H9 (cell line): ENCODE measurements at places on chromosomes 11 and 22. TPM values are rescaled to one million over a fixed set of nuclear protein-coding genes. Genes with fewer than 3 reads are reported as not detected.
A peak's percentile ranks its signal among the peaks of the same experiment; 100 is the strongest.

Gene IGF2
- 2.8 and 3.1 TPM in 2 replicates for total RNA-seq

DNA sequence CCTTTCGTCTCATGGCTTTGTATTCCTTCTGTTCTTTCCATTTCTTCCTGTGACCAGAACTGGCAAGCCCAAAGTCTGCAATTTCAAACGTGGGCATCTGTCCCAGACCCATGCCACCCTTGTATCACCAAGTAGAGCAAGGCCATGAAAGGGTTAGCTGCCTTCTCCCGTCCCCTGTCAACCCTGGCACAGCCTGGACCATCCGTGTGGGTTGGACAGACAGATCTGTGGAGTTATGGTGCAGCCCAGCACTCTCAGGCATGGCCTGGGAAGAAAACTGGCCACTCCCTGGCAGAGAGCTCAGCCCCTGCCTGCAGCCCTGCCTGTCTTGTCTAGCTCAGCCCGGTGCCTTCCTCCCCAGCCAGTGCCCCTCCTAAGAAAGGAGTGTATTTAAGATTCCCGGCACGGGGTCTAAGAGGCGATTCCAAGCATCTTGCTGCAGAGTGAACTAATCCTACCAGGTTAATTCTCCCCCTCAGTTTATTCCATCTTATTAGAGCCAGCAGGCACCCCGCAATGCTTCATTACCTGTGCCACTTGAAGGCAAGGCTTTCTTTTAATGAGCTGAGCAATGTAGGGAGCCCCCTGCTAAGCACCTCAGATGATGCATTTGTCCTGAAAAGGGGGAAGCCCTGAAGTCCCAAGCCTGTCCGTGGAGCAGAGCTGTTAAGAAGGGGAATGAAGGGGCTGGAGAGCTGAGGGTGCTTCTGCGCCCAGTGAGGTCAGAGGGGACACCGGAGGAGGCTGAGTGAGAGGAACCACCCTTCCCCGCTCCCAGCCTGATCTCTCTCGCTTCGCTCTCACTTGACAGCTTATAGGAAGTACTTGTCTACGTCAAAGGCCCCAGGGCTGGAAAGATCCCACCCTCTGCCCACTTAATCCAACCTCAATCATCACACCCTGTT is 130.6 kb downstream of the SPATA19 start:
- peaks cover 3% of the 10 kb centered on the region; the same call in 1 of the 2 replicates for H3K27me3 ChIP-seq
- H3K4me3 ChIP-seq: no peak overlapping the region
- no peak for DNase-seq
- no peak overlapping the region for H3K27ac ChIP-seq
- peaks cover 22% of the 10 kb centered on the region; the same call in 1 of the 2 replicates for H3K4me1 ChIP-seq

DNA sequence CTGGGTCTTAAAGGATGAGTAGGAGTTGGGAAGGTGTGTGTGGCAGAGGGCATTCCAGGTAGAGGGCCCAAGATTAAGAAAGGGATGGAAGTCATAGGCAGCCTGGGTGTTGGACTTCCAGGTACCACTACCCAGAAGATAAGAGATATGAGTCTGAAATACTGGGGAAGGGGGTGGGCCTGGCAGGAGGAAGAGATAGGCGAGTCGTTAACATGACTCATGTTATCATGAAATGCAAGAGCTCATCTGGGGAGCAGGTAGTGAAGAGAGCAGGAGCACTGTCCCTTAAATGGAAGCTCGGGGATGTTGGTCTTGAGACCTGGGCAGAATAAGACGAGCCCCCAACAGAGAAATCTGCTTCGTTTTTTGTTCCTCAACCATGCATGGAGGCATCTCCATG is 10.2 kb downstream of the ZC3H7B start:
- H3K4me1 ChIP-seq: peaks cover 4% of the 10 kb centered on the region; the same call in 1 of the 2 replicates
- H3K4me3 ChIP-seq: no peak overlapping the region
- H3K27me3 ChIP-seq: no peaks in the 10 kb centered on the region

- H3K27me3 ChIP-seq: no peaks in the 10 kb centered on the region
- H3K4me1 ChIP-seq: no peaks in the 10 kb centered on the region
- no peaks in the 10 kb centered on the region for H3K36me3 ChIP-seq
- H3K27ac ChIP-seq: no peak overlapping the region
- H3K4me3 ChIP-seq: no peak overlapping the region
Measured at GRCh38 chr11:40924915-40925314, 534.5 kb downstream of the LRRC4C start.

DNA sequence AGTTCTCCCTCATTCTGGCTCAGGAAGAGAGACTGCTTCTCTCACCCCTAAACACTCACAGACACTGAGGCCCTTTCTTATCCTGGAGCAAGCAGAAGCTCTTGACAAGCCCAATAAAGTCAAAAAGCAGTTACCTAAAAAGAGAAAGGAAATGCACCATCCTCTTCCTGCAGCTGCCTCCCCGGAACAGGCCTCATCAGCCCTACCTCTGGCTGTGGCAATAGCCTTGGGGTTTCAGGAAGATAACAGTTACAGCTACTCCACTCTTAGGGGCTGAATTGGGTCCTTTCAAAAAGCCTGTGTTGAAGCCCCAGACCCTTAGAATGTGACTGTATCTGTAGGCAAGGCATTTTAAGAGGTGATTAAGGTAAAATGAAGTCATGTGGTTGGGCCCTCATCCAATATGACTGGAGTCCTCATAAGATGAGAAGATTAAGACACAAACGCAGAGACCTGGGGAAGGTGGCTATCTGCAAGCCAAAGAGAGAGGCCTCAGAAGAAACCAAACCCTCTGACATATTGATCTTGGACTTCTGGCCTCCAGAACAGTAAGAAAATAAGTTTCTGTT is 3.5 kb upstream of the LGALS12 start:
- H3K4me3 ChIP-seq: no peak overlapping the region
- DNase-seq: no peak
- H3K36me3 ChIP-seq: peaks cover 25% of the 10 kb centered on the region
- no peaks in the 10 kb centered on the region for H3K27me3 ChIP-seq
- H3K27ac ChIP-seq: no peak overlapping the region

DNA sequence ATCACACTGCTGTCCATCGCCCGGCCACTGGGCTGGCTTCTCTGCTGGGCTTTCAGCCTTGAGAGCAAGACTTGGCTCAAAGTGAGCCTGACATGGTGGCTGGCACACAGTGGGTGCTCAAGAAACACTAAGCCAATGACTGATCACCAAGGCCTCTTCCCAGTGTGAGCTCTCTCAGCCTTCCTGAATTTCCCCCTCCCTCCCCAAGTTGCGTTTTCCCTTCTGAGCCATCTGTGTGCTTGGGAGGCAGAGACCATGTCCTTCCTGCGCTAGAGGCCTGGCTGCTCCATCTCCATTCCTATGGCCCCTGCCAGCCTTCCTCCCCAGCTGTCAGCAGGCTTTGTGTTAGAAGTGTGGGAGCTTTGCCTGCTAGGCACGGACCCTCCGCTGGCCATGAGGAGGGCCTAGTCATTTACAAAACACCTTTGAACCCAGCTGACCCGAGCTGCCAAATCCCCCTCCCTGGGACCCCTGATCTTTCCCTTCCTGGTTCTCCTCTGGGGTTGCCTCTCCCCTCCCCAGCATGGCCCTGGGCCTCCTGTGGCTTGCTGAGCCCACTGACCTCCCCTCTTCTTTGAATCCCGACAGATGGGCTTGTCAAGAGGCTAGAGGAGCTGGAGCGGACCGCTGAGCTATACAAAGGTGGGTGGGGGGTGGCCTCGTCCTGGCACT is 13.2 kb downstream of the PICK1 start:
- no peaks in the 10 kb centered on the region for H3K4me1 ChIP-seq
- no peak overlapping the region for H3K4me3 ChIP-seq
- DNase-seq: no peak
- H3K27me3 ChIP-seq: no peaks in the 10 kb centered on the region

GRCh38 chr11:71238941-71239340 is 13.4 kb downstream of the SHANK2 start:
- H3K4me1 ChIP-seq: peaks cover 3% of the 10 kb centered on the region; the same call in 1 of the 2 replicates
- peaks cover 39% of the 10 kb centered on the region for H3K36me3 ChIP-seq
- H3K27ac ChIP-seq: no peak overlapping the region
- DNase-seq: no peak
- H3K4me3 ChIP-seq: no peak overlapping the region

DNA sequence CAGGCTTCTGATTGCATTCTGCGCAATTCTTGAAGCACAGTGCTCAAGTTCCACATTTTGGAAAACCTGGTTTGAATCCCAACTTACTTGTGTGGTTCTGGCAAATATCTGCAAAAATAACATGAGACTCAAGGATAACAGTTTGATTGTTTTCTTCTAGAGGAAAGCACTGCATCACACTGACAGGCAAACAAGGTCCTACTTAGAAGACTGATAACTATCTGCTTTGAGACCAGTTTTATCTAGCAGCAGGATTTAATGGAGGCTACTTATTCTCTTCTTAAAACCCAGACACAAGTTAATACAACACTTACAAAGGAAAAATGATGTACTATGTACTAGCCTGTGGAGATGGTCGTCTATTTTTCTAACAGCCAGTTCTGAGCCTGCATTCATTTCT is 41.4 kb downstream of the RIC3 start:
- no peaks in the 10 kb centered on the region; the same call in 2 of the 3 replicates for H3K36me3 ChIP-seq
- H3K27me3 ChIP-seq: no peaks in the 10 kb centered on the region
- no peaks in the 10 kb centered on the region for H3K4me1 ChIP-seq
- H3K27ac ChIP-seq: no peak overlapping the region

DNA sequence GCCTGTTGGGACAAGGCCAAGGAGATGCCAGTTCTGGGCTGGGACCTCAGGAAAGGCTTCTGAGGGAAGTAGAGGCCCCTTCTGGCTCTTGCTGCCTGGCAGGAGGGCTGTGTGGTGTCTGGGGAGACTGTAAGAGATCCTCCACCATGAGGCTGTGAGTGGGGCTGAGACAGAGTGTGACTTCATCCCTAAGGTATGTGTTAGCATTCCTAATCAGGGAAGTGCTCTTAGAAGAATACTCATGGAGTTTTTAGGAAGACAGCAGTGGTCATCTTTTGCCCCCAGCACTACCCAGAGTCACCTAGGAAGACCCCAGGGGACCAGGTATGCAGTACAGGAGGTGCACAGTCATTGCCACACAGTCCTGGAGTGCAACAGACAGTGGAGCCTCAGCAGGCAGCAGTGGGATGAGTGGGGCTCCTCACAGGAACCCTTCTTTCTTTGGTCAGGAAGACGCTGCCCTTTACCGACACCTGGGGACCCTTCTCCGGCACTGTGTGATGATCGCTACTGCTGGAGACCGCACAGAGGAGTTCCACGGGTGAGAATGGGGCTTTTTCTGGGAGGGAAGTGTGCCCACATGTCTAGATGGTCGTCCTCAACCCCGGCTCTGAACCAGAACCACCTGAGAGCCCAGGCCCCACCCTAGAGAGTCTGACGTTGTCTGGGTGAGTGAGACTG is 2.8 kb downstream of the RIC8A start:
- H3K4me1 ChIP-seq: no peaks in the 10 kb centered on the region; the same call in 1 of the 2 replicates
- no peak for DNase-seq
- H3K27me3 ChIP-seq: no peaks in the 10 kb centered on the region
- peak overlapping the region; percentile 93 for H3K4me3 ChIP-seq
- H3K27ac ChIP-seq: no peak overlapping the region

DNA sequence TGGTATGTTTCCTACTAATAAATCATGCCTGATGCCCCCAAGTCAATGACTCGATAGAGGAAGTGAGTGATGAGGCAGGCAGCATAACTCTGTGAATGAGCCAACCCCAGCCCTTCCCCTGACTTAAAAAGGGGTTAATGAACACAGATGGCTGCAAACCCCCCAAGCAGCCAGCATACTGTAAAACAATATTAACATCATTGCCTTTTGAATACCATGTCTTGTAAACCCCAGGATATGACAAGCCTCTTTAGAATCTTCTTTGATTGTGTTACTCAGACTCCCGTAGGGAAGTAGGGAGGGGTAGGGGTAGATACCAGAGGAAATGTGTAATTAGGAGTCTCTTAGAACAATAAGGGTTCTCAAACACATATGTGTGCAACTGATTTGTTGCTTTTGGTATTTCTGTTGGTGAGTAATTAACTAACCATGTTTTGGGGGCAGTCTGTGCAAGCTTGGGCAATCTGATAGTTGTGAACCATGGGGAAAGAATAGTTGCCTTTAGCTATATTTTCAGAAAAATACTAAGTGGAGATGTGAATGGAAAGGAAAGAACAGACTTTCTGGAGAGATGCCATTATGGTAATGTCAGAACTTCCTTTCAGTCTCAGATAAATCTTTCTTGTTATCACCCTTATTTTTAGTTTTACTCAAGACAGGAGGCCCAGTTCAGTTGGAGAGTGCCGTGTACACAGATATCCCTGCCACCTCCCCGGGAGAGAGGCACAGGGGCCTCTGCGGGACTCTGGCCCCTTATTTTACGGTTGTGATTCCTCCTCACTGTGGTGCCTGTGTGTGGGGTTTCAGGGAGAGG is 701.8 kb downstream of the NTM start:
- H3K4me3 ChIP-seq: no peak overlapping the region
- no peak overlapping the region for H3K27ac ChIP-seq
- 0 out of 2 replicates have a peak, but pooled peaks cover 4% of the 10 kb centered on the region for H3K4me1 ChIP-seq
